ENCODE measurements at places on chromosomes 4 and X. TPM values are rescaled to one million over a fixed set of nuclear protein-coding genes. Genes with fewer than 3 reads are reported as not detected.

Gene PHKA2
- 6.4 TPM for total RNA-seq

Gene SLC38A5
- total RNA-seq: 0.24 TPM

Gene LONRF3
- 1.4 TPM for total RNA-seq

Gene GPC4
- total RNA-seq: not detected

- DNase-seq: peak; percentile 15
Observed at GRCh38 chrX:50081282-50081889, 119.4 kb downstream of the AKAP4 start.

GRCh38 chrX:154441984-154442707, 1.8 kb upstream of the FAM50A start:
- no peak for DNase-seq

DNA sequence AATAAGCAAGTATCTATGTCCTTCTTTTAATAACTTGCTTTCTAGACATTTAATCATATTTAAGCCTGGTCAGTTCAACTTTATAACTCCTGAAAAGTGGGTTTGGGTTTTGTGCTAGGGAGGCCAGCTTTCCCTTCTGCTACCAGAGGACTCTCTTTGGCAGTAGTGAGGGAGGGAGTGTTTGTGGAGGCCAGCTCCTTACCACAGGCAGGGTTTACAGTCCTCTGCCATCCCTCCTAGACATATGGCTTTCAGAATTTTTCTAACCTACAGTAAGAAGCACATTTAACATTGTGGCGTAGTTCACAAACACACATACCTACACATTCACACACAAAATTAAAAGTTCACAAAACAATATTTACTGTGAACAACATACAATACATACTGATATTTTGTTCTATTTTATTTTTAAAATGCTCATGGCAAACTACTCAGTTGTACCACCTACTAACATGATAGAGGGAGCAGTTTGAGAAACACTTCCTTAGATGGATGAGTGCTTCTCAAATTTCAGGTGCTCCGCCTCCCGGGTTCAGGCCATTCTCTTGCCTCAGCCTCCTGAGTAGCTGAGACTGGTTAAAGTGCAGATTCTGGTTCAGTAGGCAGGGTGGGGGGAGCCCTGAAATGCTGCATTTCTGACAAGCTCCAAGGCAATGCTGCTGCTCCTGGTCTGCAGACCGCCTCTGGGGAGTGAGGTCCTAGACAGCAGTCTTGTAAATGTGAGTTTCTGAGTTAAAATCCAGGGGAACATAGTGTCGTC, 86.7 kb downstream of the PTTG2 start:
- no peak for DNase-seq

DNA sequence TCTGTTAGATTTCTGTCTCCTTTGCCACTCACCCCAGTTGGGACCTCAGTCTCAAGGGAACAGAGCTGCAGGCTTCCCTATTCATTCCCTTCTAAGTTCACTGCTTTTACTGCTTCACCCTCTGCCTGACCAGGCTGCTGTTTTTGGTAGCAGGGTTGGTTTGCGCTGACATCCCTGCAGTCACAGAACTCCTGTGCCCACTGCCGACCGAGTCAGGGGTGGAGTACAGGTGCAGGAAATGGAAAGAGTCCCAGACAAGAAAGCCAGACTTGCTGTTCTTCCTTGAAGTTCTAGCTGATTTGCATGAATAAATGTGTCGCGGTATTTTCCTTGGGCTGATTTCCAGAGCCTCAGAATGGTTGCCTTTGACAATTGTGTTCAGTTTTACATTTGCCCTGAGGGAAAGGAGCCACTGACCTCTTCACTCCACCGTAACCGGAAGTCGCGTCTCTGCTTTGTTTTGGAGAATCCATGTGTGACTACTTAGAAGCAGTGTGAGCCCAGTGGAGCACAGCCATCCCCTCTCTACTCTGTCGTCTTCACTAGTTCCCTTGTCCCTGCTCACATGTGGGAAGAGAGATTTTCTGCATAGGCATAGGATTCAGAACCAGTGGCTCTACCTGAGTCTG, 84.8 kb downstream of the TNIP2 start:
- DNase-seq: peak; percentile 56

GRCh38 chrX:153646620-153647373, at the start of gene DUSP9:
Gene DUSP9, plus strand, starts transcription at chrX:153647203. Its CDS starts 751 bp downstream, at chrX:153647954.
- DNase-seq: peak; percentile 15

DNA sequence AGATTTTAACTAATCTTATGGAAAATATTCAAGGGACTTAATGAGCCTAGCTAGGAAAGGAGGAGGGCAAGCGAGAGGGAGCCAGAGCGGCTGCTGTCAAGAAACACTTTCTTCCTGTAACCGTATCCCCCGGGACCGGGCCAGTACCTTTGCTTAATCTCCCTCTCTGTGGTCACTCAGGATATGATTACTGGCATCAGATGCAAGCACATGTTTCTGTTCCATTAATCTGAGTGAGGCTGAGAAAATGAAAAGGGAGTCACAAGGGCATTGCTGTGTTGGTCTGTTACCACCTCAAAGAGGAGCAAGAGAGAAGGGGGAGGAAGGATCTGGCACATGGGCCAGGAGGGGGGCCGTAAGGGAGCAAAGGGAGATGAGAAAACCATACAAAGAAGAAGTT, 356.7 kb upstream of the GATB start:
- DNase-seq: no peak

Data from RPMI7951 (cell line).